CD4-positive, alpha-beta memory T cell (primary cell): ENCODE measurements at places on chromosomes 4 and X.

GRCh38 chr4:150852216-150852615 lies 162.9 kb downstream of the LRBA start:
- no peak for DNase-seq

DNA sequence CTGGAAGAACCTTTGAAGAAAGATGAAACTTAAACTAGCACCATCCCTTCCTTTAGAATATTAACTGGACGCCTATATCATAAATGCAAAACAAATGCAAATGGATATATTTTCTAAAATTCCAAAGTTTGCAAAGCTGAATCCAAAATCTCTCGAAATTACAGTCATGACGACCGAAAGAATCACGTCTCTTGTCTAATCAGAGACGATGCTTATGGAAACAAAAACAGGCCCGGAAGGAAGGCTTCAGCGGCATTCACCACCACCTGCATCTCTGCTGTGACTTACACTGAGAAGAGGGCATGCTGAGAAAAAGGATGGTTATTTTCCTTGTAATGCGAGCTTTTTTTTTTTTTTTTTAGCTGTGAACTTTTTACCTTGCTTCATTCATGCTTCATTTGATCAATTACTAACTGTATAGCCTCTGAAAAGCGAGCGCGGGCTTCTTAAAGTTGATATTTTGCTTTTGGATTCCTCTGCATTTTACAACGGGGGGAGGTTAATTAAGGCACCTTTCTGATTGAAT lies 209.3 kb downstream of the SOWAHB start:
- DNase-seq: no peak

DNA sequence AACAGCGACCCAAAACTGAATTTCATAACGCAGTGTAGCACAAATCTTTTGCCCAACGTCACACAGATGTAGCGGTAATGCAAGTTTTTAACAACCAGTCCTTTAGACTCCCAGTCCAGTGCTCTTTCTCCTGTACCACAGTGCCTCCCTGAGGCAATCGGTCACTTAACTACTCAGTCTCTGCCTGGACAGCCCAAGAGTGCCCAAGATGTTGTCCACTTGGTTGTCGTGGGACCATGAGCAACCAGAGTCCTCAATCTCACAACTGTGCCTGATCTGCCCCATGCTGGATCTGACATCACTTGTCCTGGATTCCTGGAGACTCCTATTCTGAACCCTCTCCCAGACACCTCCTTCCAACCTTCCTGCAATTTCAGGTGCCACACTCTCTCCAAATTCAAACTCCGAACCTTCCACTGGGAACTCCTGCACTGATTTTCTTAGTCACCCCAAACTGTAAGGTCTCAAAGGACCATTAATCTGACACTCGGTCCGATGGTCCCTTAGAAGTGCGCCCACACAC lies 702 bp downstream of the MMGT1 start:
- no peak for DNase-seq

GRCh38 chr4:125121581-125121980 lies 193.2 kb upstream of the FAT4 start:
- no peak for DNase-seq

- no peak for DNase-seq
Measured at GRCh38 chr4:148651991-148652390, 209.8 kb upstream of the NR3C2 start.

DNA sequence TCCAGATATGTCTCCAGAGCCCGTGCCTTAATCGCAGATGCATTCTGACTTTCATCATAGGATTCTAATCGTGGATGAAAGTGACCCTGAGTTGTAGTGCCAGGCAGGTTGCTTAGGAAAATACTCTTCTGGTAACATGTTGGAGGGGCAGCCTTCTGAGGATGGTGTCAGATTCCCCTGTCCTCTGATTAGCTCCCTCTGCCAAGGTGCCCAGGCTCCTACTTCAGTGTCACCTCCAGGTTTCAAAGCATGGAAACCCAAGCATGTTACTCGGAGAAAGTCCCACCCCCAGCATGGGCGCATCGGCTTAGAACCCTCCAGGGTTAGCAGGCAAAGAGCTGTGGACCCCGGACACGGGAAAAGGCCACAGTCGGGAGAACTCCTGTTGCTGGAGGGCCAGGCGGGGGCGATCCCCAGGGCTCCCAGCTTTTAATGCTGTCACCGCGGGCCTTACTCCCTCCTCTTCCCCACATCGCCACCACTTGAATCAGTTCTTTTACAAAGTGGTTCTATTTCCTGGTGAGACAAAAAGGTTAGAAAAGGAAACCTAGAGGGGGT lies 44.5 kb downstream of the TRIM2 start:
- DNase-seq: no peak

- DNase-seq: no peak
Measured at GRCh38 chrX:150767475-150768131, 74.4 kb downstream of the MTMR1 start.

- no peak for DNase-seq
Measured at GRCh38 chrX:63050225-63050624, 300.9 kb downstream of the SPIN4 start.

DNA sequence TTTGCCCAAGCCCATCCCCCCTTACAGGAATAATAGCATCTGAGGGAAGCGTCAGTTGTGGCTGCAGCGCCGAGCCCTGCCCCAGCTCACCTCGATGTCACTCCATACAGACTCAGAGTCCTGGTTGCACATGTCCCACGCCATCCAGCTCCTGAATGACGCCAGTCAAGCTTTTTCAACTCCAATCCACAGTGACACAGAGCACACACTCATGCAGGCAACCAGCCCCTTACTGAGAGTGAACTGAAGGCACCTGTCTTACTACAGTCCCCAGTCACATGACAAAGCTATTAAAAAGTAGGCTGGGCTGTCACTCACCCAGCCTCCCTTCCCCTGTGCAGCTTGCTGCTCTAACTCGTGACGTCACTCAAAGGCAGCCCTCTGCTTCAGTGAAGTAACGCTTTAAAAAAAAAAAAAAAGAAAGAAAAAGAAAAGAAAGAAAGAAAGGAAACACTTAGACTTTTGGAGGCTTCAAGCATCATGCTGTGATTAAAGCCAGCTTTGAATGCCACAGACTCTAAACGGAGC lies at the start of gene PPARGC1A:
Gene PPARGC1A, minus strand, starts transcription at position 234 of the 528 bp plus-strand sequence. Its CDS starts 90 bp downstream, at position 144.
- no peak for DNase-seq
